ENCODE measurements at places on chromosomes 5 and 9.

GRCh38 chr5:166772770-166773169 lies 1518.7 kb upstream of the WWC1 start:
- ATAC-seq: no peak

DNA sequence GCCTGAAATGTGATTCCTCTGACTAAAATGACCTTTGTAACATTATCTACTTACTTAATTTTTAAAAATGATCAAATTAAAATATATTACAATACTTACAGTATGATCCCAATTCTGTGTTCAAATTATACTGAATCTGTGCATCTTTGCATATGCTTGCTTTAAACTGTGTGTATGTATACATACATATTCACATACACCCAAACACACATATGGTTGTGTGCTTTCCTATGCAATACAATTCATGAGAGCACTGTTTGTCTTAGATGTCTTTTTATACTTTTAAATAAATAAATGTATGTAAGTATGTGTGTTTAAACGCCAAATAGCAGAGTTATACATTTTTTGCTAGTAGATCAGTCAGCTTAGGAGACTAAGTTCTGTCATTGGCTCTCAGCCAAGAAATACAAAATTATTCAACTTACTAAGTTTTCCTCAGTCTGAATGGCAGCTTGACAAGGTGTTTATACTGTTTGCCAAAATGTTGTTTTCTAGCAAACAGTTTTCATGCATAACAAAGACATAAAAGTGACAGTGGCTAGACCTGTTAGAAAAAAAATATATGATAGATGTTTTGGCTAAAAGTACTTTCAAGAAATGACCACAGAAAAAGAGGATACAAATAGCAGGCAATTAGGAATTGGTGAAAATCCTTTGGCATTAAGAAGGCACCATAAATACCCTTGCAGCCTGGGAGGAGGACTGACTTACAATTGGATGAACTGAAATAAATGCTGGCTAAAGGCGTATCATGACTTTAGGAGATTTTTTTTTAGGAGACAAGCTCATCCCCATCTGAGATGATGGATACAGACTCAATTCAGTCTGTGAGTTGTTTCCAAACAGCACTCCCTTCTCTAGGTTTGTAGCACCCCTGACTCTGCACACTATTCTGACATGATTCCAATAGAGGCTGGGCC lies 7.9 kb downstream of the TICAM2 start:
- ATAC-seq: no peak

DNA sequence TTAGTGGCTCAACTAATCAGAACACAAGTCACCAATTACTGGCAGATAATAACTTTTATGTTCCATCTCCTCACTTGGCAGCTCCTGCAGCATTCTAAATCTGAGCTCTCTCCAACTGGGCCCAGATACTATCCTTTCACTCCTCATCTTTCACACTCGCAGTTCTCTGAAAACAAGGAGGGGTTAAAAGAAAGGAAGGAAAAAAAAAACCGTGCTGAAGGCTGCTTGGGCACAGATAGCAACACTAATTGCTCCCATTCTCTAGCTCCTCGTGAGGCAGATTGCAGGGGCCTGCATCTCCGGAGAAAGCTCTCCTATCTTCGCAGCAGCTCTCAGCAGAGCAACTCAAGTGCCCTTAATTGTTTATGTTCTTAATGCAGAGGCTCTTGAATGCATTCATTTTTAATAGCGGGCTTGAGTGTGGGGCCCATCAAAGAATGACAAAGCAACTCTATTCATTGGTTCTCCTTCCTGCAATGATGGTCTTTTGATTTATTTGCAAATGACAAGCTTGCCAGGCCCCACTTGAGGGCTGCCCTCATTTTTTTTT lies 23.9 kb downstream of the TLE1 start:
- no peak for ATAC-seq

- ATAC-seq: no peak
These were observed 852.8 kb upstream of the CTNND2 start for GRCh38 chr5:12757035-12757434.

DNA sequence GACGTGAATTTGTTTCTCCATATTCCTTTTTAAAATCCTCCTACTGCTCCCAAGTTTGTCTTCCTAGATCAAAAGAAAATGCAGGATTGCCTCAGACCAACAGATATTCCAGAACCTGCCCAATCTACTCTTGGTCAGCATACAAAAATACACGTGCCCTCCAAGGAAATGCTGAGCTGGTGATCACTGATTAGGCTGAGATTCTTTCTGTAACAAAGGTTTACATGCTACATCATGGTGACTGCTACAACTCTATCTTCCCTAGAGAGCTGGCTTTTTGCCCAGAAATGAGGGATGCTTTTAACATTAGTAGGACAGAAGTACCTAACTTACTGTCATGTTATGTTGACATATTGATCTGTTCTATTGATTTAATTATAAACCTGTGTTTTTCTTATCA lies 35.5 kb downstream of the OR2Y1 start:
- no peak for ATAC-seq

DNA sequence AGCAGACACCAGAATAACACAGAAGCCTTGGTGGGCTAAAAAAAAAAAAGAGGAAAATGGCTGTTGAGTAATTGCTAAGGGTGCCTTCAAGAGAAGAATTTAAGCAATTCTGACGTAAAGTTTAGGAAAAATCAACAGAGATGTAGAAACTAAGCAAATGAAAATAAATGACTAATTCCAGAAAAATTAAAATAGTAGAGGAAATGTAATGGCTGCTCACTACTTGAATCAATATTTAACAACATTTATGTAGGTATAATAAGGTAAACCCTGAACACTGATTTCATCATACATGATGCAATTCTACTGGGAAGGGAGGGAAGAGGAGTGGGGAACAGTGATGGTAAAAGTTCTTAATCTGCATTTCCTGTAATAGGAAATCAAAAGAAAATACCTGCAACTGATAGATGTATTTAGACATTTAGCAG lies 41.4 kb downstream of the PUM3 start:
- ATAC-seq: no peak

GRCh38 chr5:73387601-73388305 lies 60.8 kb downstream of the FOXD1 start:
- no peak for ATAC-seq

- no peak for ATAC-seq
These were observed 6.2 kb downstream of the VPS13A start for GRCh38 chr9:77183581-77183980.

GRCh38 chr5:15741591-15741990 lies 241.6 kb downstream of the FBXL7 start:
- no peak for ATAC-seq

- no peak for ATAC-seq
These were observed 12.3 kb downstream of the GFPT2 start for GRCh38 chr5:180340856-180341255.

DNA sequence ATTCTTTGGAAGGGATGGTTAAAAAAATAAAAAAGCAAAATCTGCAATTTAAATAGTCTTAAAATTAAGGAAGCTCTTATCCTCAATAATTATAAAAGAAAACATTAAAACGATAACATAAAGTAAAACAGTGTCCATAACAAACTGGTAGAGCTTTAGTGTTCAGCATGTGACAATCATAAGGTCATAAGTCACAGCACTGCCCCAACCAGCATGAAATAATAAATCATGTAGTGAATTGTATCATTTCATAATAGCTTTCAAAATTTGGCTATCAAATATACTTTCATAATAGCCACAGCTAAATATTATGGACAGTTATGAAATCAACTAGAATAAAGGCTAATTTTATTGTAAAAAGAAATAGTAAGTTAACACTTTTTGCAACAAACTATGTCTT lies 10.0 kb downstream of the NR3C1 start:
- no peak for ATAC-seq

DNA sequence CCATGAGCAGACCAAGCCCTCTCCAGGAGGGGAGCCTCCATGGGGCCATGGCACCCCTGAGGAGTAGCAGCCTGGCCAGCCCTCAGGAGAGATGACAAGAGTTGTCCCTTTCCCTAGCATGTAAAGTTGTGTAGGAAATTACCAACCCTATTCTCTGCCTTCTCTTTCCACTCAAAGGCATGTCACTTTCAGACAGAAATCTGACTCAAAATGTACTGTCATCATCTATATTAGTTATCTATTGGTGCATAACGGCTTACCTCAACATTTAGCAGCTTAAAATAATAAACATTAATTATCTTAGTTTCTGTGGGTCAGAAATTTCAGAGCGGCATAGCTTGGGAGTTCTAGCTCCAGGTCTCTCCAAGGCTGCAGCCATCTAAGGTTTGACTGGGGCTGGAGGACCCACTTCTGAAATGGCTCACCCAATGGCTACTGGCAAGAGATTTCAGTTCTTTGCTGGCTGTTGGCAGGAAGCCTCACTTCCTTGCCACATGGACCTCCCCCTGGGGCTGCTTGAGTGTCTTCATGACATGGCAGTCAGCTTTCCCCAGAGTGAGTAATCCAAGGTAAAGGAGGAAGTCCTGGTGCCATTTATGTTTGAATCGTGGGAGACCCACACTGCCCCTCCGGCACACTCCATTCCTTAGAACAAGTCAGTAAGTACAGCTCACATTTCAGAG lies 632.3 kb downstream of the CCDC171 start:
- ATAC-seq: no peak

DNA sequence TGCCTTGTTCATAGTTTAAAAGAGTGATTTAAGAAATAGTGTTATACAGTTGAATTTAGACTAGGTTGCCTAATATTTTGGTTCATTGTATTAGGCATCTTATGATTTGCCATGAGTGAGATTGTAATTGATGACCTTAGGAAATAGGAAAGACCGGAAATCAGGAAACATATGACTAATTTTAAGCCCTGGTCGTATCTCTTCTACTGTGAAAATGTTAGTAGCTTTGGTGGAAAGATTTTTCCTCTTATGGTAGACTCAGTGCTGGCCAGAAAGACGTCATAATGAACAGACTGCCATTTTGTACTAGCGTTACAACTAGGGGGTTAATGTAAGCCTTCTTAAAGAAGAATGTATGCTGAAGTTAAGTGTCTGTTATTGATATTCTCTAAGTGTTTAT lies 21.7 kb downstream of the SMARCA2 start:
- ATAC-seq: no peak

GRCh38 chr9:131319486-131319885 lies 30.0 kb downstream of the PLPP7 start:
- ATAC-seq: no peak

DNA sequence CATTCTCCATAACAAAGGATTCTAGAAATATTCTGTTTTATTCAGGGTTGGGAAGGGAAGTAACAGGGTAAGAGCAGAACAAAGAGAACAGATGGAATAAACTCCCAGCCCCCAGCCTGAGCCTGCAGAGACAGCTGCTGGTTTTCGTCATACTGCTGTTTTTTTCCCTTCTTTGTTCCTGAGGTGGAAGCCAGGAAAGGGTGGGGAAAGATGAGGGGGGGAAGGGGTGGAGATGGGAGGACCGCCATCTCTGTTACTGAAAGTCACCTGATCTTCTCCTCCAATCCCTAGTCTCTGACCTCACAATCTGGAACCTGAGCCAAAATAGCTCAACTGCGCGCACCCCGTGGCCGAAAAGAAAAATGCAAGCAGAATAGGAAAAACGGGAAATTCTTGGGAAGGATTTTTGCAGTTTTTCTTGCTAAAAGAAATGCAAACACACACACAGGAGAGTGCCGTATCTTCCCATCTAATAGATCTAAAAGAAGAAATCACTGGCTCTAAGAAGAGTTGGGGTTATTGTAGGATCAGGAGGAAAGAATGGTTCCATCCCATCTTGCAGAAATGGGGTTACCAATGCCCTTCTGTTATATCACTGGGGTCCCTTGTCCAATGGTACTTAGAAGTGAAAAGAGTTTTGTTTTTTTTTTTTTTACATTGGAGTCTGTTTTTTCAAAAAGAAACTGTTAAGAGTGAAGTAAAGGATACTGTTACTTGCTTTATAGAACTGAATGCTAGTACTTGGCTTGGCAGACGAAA lies 57.9 kb downstream of the DIAPH1 start:
- ATAC-seq: no peak

GRCh38 chr5:115415143-115415491 lies 118.7 kb upstream of the CCDC112 start:
- ATAC-seq: no peak

DNA sequence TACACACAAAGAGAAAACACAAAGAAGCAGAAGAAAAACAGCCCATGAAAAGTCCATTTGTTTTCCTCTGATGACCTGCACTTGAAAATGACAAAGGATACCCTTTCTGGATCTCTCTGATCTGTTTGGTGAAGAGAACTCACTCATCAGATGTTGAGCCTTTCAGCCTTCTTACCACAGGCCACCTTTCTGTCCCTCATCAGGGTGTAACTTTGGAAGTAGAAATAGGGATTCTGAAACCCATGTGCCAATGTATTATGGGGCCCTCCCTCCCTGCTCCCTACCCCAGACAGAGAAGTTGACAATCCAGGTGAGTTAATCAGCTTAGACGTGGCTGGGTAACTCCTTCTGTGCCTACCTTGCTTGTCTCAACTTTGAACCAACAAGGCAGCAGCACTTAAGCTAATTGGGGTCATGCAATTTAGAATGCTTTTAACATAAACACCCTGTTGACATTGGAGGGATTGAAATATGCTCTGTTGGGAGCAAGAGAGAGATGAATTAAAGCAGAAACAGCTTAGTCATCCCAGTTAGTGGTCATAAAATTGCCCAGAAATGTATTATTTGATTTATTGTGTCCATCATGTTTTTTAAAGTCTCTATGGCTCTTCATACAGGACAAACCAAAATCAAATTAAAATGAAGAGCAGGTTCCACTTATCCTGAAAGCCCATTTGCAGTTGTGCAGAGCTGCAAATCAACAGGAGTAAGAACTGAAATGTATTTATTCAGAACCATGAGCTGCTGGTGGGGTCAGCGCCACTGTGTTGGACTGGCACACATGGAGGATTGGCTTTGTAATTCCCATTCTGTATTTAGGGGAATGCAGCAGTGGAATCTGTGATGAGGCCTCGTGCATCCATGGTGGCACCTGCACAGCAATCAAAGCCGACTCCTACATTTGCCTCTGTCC lies 132.0 kb downstream of the LIFR start:
- no peak for ATAC-seq

- ATAC-seq: no peak
These were observed 7.9 kb upstream of the FIBCD1 start for GRCh38 chr9:130946766-130947617.

DNA sequence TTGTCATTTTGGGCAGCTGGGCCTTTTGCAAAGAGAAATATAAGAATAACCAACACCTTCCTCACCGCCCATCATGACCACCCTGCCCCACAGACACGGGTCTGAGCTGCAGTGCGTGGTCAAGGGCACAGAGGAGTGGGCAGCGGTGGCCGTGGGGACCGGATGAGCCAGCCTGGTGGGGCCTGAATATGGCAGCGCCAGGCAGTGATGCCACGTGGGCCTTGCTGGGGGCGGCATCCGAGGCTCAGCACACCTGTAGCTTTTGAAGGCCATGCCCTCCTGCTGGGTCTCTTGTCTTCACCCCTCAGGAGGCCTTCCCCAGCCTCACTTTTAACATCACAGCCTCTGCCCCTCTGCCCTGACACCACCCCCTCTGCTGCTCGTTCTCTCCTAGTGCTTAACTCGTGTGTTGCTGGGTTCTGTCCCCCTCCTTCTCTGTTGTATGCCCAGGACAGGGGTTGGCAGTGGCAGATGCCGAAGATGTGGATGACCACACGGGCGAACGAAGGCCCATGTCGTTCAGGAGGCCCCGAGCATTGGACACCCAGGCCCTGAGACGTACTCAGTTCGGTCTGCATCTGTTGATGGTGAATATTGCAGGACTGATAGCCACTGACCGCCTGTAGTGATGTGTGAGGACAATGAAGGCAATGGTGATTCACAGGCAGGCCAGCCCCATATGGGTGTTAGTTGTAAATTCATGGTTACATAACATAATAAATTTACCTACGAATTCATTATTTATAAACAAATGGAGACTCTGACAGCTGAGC lies 46.0 kb downstream of the AHRR start:
- no peak for ATAC-seq

- no peak for ATAC-seq
These were observed 208.0 kb downstream of the CYLC2 start for GRCh38 chr9:103203172-103203571.

Measured in activated CD4-positive, CD25-positive, alpha-beta regulatory T cell treated with anti-CD3 and anti-CD28 coated beads, Interleukin-2, amount 50 U/mL, for 24 hours (primary cell).